Body of pancreas (tissue), 4 donors: ENCODE measurements at places on chromosomes 16 and 17. TPM values are rescaled to one million over a fixed set of nuclear protein-coding genes. Genes with fewer than 3 reads are reported as not detected.

- DNase-seq: no peak
Observed at GRCh38 chr17:46125831-46126230, 67.4 kb downstream of the KANSL1 start.

- no peak for DNase-seq
Observed at GRCh38 chr16:1865902-1866690, 5.9 kb downstream of the MEIOB start.

DNA sequence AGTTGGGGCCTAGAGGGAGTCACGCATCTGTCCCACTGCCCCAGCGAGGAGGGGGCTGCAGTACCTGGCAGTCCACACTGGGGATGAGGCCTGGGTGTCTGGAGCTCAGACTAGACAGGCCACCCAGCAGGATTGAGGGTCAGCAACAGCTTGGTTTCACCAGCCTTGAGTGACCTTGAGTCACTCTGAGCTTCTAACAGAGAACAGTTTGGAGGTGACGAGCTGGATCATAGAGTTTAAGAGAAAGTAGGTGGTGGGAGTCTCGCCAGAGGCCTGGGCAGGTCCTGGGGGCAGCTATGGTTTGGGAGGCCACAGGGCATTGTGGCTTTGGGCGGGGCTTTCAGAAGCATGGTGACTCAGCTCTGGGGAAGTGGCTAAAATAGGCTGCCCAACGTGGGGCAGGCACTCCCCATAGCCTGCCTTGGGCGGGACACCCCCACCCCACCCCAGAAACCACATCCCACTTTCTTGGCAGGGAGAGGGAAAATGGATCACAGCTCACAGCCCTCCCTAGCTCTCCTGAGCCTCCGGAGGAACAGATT, 20.5 kb downstream of the CDC42EP4 start:
- peak; percentile 51 for DNase-seq

- no peak for DNase-seq
Observed at GRCh38 chr17:66578781-66579489, 256.0 kb upstream of the CACNG5 start.

DNA sequence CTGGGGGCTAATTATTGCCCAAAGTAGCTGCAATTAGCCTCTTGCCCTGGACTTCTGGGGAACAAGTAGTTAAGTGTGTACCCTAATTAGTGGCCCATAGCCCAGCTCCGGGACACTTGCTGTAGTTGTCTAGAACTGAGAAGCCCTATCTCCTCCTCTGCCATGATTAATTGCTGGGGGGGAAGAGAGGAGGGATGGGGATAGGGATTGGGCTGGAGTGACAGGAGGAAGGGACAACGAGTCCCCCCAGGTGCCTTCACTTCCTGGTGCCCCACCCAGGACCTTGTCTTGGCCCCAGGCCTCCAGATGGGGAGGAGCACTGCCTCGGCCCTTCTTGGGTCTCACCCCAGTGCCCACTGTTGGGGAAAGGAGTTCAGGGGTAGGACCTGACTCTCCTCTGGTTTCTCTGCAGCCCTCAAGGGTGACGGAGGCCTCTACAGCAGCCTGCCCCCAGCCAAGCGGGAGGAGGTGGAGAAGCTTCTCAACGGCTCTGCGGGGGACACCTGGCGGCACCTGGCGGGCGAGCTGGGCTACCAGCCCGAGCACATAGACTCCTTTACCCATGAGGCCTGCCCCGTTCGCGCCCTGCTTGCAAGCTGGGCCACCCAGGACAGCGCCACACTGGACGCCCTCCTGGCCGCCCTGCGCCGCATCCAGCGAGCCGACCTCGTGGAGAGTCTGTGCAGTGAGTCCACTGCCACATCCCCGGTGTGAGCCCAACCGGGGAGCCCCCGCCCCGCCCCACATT, 17.4 kb downstream of the NGFR start:
- no peak for DNase-seq

The TMIGD1 gene
- not detected for total RNA-seq

DNA sequence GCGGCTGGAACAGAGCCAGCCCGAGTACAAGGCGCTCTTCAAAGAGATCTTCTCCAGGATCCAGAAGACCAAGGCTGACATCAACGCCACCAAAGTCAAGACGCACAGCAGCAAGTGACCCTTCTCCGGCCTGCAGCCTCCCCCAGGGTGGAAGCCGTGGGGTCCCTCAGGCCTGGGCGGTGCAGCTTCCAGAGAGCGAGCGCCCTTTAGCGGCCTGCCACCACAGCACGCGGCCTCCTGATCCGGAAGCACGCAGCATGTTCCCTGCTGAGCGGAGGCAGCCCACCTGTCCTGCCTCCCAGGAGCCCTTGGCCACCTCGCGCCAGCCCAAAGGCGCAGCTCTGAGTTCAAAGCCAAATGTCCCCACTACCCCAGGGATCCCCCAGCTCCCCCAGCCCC, 8.5 kb upstream of the MRPL58 start:
- no peak for DNase-seq
